ENCODE measurements at places on chromosomes 7 and 10. TPM values are rescaled to one million over a fixed set of nuclear protein-coding genes. Genes with fewer than 3 reads are reported as not detected.
A peak's percentile ranks its signal among the peaks of the same experiment; 100 is the strongest.

- DNase-seq: no peak
These were observed 428.8 kb upstream of the C7orf33 start for GRCh38 chr7:148161776-148162175.

- peak; percentile 85 for DNase-seq
These were observed 18.7 kb upstream of the CBLL1 start for GRCh38 chr7:107725138-107725740.

DNA sequence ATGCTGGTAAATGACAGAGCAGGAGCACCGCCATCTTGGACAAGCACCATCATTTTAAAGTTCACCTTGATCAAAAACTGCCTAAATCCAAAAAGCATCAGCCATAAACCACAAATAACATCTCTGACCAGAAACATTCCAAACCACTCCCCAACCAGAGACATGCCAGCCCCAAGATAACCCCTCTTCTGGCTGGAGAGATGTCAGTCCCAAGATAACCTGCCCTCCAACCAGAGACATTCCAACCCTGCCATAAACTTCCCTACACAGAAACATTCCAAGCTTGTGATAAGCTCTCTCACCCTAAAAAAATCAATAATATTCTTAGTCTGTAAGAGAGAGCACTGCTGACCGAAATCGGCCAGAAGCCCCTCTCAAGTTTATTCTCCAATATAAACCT, 659.3 kb downstream of the XPNPEP1 start:
- DNase-seq: no peak

DNA sequence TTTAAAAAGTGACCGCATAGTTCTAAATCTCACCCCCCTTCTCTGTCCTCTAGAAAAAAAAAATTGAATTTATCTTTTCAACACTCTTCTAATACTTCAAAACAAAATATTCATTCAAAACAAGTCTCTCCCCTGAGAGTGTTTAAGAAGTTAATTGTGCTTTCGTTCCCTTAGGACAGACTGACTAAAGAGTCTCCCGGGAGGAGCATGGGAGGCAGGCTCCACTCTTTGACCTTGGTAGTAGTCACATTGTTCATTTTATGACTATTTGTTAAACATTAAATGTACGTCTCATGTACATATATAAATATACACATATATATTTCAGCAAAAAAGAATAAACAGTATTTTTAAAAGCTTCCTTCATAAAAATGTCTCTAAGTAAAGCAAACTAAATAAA, 35.3 kb upstream of the SPOCK2 start:
- DNase-seq: no peak

GRCh38 chr10:44946205-44946604, 13.4 kb upstream of the RASSF4 start:
- no peak for DNase-seq

DNA sequence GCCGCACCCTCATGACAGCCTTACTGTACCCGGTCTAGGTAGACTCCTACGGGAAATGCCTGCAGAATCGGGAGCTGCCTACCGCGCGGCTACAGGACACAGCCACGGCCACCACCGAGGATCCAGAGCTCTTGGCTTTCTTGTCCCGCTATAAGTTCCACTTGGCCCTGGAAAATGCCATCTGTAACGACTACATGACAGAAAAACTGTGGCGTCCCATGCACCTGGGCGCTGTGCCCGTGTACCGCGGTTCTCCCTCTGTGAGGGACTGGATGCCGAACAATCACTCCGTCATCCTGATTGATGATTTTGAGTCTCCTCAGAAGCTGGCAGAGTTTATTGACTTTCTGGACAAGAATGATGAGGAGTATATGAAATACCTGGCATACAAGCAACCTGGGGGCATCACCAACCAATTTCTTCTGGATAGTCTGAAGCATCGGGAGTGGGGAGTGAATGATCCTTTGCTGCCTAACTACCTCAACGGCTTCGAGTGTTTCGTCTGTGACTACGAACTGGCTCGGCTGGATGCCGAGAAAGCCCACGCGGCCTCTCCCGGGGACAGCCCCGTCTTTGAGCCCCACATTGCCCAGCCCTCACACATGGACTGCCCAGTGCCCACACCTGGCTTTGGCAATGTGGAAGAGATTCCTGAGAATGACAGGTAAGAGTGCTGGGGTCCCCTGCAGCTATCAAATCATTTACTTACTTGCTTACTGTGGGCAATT, 8.5 kb upstream of the CHCHD1 start:
- DNase-seq: no peak

DNA sequence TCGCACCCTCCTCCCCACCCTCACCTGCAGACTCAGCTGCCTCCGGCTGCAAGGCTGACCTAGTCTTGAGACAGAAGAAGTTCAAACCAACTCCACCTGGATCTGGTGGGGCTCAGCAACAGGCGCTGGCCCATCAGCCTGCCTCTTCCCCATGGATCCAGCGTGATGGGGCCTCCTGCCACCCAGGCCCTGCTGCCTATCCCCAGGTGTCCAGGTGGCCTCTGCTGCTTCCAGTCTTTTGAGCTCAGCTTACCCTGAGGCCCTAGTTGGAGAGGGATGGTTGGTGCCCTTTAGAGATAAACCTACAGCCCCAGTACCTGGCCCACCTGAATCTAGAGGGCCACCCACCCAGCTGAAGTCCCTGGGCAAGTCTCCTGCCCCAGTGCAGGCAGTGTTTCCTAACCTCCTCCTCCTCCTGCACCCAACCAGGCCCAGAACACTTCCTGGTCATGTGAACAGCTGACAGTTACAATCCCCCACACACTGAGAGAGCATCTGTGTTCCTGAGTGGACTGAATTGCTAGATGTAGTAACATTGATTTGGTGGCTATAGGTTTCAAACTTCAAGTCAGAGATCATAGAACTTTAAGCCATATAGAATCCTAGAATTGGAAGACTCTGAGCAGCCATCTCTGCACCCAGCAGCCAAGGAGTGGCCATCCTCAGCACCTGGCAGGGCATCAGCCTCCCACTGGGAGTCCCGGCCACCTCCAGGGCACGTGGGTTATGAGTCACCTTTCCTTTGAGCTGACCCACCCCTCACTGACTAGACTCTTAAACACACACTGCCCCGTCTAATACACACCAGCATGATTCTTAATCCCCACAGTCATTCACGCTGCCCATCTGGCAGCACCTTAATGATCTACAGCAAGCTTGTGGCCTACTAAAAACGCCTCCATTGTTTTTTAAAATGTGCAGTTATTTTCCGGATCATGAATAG, 51.9 kb downstream of the ALOX5 start:
- peak; percentile 78 for DNase-seq

DNA sequence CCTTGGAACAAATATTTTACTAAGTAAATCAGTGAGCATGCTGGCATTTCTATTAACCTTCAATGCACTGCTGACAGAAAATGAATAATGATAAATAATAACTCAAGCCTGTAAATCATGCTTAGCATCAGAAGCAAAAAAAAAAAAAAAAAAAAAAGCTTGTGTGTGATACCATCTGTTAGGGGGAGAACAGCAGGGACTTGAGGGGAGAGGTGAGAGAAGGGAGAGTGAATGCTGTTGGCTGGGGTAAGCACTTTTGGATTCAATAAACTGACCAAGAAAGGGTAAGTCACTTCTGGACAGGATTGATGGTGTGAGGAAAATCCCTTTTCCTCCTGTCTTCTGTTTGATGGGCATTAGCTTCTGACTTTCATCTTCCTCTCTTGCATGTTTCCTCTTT, 996.4 kb downstream of the KCNMA1 start:
- DNase-seq: no peak

- DNase-seq: peak; percentile 12
These were observed 153.3 kb downstream of the LRRTM3 start for GRCh38 chr10:67079126-67079525.

GRCh38 chr7:111492234-111492633, 70.1 kb downstream of the IMMP2L start:
- no peak for DNase-seq

DNA sequence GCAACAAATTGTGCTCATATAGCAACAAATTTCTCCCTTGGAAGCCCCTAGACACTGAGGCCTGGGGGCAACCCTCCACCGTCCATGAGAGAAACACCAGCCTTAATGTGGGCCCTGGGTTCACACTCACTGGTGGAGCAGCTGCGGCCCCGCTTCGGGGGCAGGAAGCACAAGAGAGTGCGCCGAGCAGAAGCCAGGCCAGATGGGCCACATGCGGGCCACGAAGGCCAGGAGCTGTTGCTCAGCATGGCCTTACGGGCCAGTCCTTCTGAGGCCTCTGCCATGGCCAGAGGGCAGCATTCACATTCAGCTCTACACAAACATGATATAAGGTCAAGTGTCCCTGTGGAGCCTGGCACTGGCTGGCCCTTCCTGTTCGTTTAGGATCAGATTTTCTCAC, 60.0 kb upstream of the VIPR2 start:
- no peak for DNase-seq

DNA sequence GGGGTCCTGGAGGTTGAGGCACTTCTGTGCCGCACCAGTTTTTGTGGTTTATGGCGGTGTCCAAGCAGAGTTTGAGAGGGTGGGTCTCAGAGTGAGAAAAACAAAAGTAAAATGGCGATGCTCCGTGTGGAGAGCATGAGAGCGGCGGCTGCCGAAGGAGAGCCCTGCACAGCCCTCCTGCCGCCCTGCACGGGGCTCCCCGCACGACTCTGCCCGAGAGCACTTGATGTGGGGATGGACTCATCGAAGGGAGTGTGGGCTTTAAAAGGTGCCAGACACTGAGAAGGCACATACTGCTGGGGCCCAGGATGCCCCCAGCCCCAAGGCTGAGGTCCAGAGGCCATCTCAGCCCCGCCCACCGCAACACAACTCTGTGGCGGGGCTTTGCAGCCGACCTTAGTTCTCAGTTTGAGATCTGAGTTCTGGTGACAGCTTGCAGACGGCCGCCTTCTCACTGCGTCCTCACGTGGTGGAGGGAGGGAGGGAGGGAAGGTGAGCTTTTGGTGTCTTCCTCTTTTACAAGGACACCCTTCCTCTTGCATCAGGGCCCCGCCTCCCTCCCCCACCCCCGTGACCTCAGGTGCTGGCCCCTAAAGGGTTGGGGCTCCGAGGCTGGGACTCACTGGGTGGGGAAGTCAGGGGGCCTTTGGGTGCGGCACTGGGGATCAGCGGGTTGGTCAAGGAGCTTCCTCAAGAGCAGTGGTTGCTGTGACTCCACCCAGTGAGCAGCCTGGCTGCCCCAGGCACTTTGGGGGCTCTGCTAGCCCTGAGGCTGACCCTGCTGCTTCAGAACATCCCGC, 69.1 kb downstream of the NKX6-2 start:
- DNase-seq: no peak

DNA sequence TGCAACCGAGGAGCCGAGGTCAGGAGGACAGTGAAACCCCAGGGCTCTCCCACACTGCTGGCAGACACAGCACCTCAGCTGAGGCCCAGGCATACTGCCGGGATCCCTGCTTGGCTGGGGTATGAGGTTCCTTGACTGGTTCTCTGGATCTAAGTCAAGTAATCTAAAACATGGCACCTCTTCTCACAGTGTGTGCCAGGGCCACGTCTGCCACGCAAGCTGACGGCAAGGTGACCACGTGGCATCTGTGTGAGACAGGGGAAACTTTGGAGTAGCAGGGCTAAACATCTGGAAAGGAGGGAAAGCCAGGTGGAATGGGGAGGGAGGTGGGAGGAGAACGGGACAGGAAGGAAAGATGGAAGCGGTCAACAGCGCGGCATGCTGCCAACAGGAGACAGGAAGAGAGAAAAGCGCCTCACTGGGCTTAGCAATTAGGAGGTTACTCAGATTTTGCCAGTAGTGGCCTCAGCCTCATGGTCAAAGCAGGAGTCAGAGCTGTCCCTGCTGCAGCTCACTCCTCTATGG, 103.7 kb downstream of the CXCL12 start:
- DNase-seq: no peak

- DNase-seq: no peak
These were observed 198.0 kb downstream of the CSTF2T start for GRCh38 chr10:51501396-51501795.

DNA sequence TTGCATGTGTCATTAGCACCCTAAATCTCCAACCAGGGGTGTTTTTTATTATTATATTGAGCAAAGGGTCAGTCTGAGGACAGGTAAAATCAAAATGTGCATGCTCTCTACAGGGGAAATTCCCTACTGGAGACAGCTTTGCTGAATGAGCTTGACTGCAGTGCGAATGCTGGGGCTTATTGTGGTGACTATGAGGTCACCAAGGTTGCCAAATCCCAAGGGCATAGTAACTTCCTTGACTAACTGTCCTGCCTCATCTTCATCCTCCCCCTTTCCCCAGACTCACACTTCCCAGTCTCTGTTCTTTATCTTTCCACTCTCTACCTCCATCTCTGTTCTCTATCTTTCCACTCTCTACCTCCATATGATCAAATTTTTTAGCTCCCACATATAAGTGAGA, 22.9 kb upstream of the AOC1 start:
- DNase-seq: no peak

DNA sequence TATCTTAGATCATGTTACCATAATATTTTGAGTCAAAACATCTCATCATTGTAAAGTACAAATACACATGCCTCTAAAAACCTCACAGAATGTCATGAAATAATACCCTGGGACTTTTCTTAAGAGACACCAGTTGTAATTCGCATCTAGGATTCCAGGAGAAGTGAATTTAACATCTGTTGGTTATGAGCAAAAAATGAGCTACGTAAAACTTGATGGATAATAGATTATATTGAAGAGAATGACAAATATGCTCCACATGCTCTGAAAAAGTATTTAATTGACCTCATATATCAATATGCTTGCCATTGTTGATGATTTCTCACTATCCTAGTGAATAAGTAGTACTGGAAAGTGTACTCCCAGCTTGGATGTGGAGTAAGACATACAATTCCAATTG, 227.0 kb downstream of the BBS9 start:
- DNase-seq: no peak

DNA sequence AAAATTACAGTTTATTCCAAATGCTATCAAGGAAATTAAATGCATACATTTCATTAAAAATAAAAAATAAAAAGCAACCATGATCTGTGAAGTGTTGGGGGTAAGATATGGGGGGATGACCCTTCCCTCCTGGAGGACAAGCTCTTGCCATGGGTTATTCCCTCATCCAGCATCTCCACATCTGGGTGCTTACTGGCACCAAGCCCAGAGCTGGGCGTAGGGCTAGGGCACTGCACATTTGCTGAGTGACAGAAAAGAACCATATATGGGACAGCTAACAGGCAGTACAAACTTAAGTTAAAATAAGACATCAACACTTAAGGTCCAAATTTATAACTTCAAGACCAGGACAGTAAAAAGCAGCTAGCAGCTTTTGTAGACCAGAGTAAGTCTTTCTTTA, 10.2 kb downstream of the CCDC6 start:
- DNase-seq: peak; percentile 31

Gene ADRB1
- total RNA-seq: 1.3 TPM

Gene GIMAP1
- total RNA-seq: not detected

Gene TNKS2
- 14.0 TPM for total RNA-seq

Gene PNLIPRP2
- total RNA-seq: not detected

Gene PSMG3
- total RNA-seq: 129 TPM

Gene SLC37A3
- 30.4 TPM for total RNA-seq

Gene ZNF853
- not detected for total RNA-seq

Gene TET1
- total RNA-seq: under 0.01 TPM

Gene PRTFDC1
- 11.4 TPM for total RNA-seq

Gene DYDC2
- total RNA-seq: not detected

Gene PILRA
- not detected for total RNA-seq

Gene MYO3A
- not detected for total RNA-seq

Gene MSANTD7
- total RNA-seq: 16.7 TPM

Gene NKX1-2
- total RNA-seq: not detected

Gene NUTM2E
- total RNA-seq: not detected

Data from HT-29 (cell line).